ENCODE measurements at places on chromosomes 16 and 17. TPM values are rescaled to one million over a fixed set of nuclear protein-coding genes. Genes with fewer than 3 reads are reported as not detected.
A peak's percentile ranks its signal among the peaks of the same experiment; 100 is the strongest.

DNA sequence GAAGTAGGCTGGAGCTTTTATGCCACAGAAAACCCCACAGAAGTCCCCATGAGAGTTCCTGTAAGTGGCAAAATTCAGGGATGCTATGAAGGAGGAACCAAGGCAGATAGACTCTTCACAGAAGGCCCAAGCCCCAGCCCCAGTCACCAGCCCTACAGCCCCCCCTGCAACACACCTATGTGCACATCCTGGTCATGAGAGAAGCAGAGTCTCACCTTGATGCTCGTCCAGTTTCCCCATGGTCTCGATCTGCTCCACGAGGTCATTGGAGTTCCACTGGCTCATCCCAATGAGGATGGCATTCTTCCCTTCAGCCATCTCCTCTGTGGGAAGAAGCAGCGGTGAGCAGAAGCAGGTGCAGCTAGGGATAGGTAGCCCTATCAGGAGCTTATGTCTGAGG is 31.2 kb downstream of the PITPNM3 start:
- DNase-seq: no peak

- DNase-seq: no peak
Observed at GRCh38 chr17:27384726-27385125, 71.5 kb upstream of the KSR1 start.

- DNase-seq: no peak
Observed at GRCh38 chr16:56336711-56337110, 88.6 kb downstream of the AMFR start.

DNA sequence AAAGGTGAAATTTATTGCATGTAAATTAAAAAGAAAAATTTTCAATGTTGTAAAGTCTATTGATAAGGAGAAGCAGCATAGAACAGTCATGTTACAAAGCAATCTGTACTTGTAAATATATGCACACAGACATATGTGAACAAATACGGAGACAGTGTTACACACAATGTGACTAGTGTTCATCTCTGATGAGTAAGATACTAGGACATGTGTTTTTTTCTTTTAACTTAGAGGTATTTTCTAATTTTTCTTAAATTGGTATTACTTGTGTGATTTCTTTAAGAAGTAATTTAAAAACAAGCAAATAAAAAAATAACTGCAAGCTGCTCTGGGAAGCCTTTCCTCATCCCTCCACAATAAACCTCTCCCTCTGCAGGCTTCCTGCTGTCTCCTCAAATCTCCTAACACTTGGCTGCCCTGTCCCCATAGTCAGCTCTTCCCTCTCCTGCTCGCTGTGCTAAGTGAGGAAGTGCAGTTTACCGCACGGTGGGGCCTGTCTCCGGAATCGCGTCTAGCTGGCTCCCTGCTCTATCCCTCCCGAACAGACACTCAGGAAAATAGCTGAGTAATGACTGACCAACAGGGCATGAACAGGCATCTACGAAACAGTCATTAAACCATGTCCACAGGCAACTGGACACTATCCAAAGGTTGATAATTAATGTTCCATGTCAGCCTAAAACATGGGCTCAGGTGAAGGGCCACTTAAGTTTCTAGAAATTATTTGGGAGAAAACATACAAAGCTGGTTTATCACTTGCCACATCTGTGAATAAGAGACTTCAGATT is 35.9 kb downstream of the CMTM4 start:
- peak; percentile 56 for DNase-seq

- DNase-seq: peak; percentile 75
Observed at GRCh38 chr16:52561910-52562741, 15.2 kb upstream of the TOX3 start.

DNA sequence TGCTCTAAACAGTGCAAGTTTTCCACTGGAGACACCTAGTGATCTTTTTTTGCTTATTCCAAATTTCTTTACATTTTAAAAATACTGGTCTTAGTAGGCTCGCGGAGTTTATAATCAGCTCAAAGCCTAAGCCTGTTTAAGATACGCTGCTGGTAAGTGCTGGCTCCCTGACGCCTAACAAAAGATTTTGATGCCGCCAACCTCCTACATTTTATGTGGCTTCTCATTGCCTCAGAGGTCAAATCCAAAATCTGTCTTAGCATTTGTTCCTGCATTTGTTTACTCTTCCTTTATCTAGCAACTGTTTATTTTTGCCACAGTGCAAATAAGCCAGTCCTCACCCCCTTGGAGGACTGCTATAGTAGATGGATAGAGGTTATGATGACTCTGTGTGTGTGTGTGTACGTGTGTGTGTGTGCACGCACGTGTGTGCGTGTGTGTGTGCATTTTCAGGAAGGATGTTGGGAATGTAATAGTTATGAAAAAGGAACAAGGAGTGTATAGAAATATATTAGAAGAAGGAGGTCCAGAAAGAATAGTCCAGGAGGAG is 24.8 kb downstream of the HS3ST3B1 start:
- no peak for DNase-seq

DNA sequence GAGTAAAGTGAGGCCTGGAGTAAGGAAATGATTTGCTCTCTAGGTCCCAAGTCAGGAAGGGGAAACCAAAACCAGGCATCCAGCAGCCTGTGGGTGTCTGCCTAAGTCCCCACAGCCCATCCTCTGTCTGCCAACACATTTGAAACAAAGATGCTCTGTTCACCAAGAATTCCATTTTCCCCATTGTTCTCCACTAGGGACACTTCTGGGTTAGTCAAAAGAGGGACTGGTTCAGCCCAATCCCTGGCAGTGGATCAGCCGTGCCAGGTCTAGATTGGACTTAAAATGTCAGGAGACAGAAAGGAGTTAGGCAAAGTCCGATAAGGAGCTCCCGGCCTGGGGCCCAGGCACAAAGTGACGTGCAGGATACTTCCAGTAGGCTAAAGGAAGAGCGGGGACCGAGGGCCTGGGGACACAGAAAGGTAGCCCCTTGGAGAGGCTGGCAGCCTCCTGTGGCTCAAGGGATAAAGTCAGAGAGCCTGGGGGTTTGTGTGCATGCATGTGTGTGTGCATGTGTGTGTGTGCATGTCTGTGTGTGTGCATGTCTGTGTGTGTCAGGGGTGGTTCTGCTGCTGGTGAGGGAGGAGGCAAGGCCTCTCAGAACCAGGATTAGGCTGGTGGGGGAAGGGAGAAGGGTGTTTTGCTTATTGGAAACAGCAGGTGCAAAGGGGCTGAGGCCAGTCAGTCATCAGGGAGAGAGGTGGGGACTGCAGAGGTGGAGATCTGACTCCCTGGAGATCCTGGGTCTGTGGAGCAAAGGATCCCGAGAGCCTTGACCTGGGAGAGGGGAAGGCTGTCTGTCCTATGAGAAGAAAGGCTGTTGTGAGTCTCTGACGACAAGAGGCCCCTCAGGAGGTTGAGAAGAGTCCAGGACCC is 41.7 kb upstream of the IL34 start:
- no peak for DNase-seq

DNA sequence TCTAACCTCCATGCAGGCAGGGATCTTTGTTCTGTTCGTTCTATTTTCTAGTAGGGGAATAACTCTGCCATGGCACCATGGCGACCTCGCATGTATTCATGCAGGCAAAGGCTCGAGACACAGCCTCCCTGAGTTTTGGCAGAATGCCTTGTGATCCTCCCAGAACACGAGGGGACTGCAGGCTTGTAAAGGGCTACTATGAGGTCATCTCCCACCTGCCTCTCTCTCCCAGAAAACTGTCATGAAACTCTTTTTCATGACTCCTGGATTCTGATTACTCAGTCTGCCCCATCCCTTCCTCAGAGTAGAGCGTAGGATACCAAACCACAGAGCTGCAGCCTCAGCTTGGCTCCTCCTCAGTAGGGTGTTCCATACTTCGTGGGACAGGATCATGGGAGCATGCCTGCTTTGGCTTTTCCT is 64.3 kb downstream of the IGF2BP1 start:
- DNase-seq: no peak

DNA sequence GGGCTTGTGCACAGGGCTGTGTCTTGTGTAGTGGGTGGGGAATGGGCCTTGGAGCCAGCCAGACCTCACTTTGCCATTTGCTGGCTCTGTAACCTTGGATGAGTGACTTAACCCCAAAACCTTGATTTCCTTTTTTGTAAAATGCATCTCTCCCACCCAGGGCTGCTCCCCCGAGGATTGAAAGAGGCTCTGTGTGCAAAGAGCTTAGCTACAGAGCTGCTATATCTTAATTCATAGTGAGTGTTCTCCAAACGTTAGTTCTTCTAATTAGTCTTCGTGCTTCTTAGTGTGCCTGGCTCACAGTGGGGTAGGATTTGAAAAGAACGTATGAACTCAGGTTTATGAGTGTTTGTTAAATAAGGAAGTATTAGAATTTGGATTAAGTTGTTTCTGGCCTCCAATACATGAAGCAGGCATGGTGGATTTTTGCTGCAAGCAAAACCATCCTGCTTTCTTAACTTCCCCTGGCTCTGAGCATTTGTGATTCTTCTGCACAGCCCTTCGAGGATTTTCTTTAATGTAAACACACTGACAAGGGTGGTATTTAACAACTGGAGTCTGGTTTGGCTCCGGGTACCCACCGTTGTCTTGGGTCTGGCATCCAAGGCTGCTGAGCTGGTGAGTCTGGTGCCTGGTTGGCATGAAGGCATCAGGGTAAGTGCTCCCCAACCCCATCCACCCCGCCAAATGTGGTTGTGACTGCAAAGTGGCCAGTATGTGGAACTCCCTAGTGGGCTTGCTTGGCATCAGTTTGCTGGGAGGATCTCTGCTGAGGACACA is 29.7 kb downstream of the KSR1 start:
- DNase-seq: no peak

DNA sequence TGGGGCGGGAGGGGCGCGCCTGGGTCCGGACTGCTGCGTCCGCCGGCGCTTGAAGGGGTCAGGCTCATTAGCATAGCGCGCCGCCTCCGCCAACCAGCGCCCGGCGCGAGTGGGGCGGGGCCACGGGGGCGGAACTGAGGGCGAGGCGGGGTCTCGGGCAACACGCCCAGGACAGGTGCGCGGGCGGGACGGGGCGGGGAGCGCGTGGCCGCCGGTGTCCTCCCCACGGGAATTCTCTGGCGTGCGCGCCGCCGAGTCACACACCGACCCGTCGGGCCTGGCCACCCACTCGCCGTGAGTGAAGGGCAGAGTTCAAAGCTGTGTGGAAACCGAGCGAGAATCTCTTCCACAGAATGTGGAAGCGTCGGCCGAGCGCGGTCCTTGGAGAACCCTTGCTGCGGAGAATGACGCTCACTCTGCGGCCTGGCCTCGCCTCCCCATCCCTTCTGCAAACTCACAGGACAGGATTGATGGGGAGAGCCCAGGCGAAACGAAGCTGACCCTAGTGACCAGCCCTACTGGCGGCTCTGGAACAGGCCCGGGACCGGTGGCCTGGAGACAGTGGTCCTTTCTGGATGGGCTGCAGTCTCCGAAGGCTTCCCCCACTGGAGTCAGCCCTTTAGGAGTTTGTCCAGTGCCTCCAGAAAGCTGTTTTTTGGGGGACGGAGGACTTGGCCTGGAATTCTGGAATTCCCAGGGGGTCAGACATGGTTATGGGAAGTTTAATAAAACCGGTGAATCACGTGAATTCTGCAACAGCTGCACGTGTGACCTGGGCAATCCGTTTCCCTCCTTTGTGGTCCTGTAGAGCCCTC is at the start of gene SNAI3:
SNAI3 (minus strand) TSS at position 69 of the 815 bp plus-strand sequence. CDS start 101 bp downstream, outside the sequence.
- DNase-seq: peak; percentile 93

- no peak for DNase-seq
Observed at GRCh38 chr17:75755990-75756389, 9.0 kb downstream of the GALK1 start.

GRCh38 chr17:67133161-67133560 is 88.8 kb downstream of the CACNG1 start:
- DNase-seq: no peak

GRCh38 chr16:63461248-63461841 is 1425.1 kb upstream of the CDH8 start:
- peak; percentile 27 for DNase-seq

GRCh38 chr17:51706093-51706492 is 445.7 kb downstream of the UTP18 start:
- no peak for DNase-seq

Gene NMT1
- polyA plus RNA-seq: 38.9 TPM

Gene GDPD3
- 15.5 TPM for polyA plus RNA-seq

Gene CDH16
- 5.4 TPM for polyA plus RNA-seq
